ENCODE measurements at places on chromosomes 2 and 18. TPM values are rescaled to one million over a fixed set of nuclear protein-coding genes. Genes with fewer than 3 reads are reported as not detected.

The TSPYL6 gene
- total RNA-seq: not detected

The LIMS4 gene
- not detected for total RNA-seq

DNA sequence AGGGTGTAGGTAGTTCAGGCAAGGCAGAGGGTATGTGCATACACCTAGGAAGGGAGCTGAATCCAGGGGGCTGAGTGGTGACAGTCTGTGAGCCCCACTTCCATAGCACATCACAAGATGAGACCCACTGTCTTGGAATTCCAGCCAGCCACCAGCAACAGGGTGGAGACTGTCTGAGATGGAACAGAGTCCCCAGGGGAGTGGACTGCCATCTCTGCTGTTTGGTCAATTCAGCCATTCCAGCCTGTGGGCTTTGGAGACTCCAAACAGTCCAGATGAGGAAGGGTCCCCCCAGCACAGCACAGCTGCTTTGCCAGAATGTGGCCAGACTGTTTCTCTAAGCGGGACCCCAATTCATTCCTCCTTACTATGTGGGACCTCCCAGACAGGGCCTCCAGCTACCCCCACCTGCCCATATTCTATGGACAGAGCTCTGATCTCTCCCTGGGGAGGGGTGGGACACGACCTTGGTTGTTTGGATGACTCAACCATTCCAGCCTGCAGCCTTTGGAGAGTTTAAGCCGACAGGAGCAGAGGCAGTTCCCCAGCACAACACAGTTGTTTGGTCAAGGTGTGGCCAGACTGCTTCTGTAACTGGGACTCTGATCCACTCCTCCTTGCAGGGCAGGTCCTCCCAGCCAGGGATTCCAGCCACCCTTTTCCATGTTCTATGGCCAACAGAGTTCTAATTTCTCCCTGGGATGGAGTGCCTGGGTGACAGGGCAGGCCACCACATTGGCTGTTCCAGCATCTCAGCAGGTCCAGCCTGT is 178.0 kb downstream of the RND3 start:
- no peak for DNase-seq

The AQP12B gene
- 392 TPM for total RNA-seq

DNA sequence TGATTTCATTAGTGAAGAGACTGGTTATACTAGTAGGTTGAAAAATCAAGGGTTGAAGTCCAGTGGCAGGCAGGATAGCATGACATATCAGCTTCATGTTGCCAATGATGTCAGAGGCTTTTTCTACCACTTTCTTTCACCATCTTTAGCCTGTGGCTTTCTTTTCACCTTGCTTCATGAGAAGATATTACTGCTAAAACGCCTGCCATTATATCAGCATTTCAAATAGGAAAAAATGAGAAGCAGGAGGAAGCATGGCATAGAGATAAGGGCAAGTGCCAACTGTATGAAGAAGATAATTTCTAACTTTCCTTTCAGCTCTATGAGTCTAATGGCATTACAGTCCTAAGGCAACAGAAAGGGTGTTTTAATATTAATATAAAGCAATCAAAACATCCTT is 270.2 kb upstream of the SYT4 start:
- no peak for DNase-seq

GRCh38 chr2:11409572-11409959 is 56.4 kb downstream of the E2F6 start:
- no peak for DNase-seq

DNA sequence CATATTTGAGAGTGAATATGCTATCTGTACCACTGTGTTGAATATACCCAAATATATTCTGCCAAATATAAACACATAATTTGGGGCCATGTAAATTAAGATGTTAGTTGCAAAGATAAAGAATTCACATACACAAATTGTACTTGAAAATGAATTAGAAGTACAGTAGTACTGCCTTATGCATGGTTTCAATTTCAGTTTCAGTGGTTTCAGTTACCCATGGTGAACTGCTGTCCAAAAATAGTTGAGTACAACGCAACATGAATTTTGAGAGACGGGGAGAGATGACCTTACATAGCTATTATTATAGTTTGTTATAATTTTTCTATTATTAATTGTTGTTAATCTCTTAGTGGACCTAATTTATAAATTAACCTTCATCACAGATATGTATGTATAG is 1313.0 kb upstream of the FAM98A start:
- DNase-seq: no peak

The INO80D gene
- 10.6 TPM for total RNA-seq

The CFAP53 gene
- total RNA-seq: 0.78 TPM

- no peak for DNase-seq
Measured at GRCh38 chr2:54107455-54107764, 8.0 kb upstream of the ACYP2 start.

The UGT1A10 gene
- 0.99 TPM for total RNA-seq

The IMP4 gene
- 78.1 TPM for total RNA-seq

The GRHL1 gene
- total RNA-seq: 2.0 TPM

- DNase-seq: no peak
Measured at GRCh38 chr2:111884592-111884964, 585 bp upstream of the ANAPC1 start.

DNA sequence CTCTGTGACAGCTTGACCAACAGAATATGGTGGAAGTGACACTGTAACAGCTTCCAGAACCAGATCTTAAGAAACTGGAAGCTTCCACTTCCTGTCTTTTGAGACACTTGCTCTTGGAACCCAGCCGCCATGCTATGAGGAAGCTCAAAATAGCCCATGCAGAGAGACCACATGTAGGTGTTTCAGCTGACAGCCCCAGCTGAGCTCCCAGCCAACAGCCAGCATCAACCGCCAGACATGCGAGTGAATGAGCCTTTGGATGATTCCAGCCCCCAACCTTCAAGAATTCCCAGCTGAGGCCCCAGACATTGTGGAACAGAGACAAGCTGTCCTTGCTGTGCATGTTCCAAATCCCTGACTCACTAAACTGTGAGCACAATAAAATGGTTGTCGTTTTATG is 27.9 kb downstream of the ACVR1 start:
- no peak for DNase-seq

GRCh38 chr2:230209422-230210051 is 10.2 kb downstream of the SP110 start:
- DNase-seq: no peak

The ATP6V1B1 gene
- 9.9 TPM for total RNA-seq

DNA sequence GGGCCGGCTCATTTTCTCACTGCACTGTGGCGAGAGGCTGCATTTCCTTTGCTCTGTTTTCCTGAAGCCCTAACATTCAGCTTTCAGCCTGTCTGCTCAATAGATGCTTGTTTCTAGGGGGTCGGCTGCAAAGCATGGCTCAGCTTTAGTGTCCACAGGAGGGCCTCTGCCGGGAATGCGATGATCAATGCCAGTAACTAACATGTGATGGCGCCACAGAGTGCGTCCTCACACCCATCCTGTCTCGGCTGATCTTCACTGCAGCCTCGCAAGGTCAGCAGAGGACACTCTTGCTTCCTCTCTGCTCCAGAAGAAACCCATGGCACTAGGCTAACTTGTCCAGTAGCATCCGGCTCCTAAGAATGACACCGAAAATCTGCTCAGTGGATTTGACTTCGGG is 156.4 kb upstream of the PXDN start:
- no peak for DNase-seq

GRCh38 chr18:79283131-79283810 is 112.5 kb upstream of the NFATC1 start:
- no peak for DNase-seq

The RPRM gene
- total RNA-seq: not detected

GRCh38 chr2:64716569-64716968 is 62.9 kb upstream of the SERTAD2 start:
- DNase-seq: no peak

GRCh38 chr2:219142329-219142728 is 18.3 kb downstream of the NHEJ1 start:
- no peak for DNase-seq

- DNase-seq: no peak
Measured at GRCh38 chr2:240731178-240731545, 39.5 kb downstream of the AQP12A start.

GRCh38 chr2:211049321-211050018 is 493.1 kb downstream of the CPS1 start:
- DNase-seq: no peak

The HRH4 gene
- not detected for total RNA-seq

DNA sequence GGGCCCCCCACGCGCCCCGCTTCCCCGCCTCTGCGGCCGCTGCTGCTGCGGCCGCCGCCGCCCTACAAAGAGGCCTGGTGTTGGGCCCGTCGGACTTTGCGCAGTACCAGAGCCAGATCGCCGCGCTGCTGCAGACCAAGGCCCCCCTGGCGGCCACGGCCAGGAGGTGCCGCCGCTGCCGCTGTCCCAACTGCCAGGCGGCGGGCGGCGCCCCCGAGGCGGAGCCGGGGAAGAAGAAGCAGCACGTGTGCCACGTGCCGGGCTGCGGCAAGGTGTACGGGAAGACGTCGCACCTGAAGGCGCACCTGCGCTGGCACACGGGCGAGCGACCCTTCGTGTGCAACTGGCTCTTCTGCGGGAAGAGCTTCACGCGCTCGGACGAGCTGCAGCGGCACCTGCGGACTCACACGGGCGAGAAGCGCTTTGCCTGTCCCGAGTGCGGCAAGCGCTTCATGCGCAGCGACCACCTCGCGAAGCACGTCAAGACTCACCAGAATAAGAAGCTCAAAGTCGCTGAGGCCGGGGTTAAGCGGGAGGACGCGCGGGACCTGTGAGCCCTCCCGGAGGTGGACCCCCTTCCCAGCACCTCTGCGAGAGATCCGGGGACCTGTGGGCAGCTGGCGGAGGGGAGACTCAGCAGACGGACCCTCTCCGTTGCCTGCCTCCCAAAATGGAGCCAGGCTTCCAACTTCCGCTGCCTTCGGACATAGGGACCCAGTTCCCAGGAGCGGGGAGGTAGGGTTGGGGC is 1.9 kb downstream of the SP5 start:
- DNase-seq: peak; percentile 37

The GPR75 gene
- 4.0 TPM for total RNA-seq

The DCDC2C gene
- not detected for total RNA-seq

DNA sequence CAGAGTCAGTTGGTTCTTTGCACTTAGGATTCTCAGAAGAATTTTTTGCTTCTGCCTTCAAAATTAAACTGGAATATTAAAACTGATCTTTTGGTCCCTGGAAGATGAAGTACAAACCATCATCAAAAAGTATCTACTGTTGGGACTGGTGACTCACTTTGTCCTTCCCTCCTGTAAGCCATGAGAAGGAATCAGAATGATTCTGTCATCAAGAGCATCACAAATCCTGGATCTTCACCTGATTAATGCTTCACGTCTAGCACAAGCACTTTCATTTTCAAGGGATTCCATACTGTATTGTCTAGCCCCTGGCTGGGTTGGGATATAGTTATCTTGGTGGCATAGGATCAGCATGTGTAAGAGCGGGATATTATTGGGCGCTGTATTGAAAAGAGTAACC is 69.3 kb upstream of the CYP1B1 start:
- DNase-seq: no peak

DNA sequence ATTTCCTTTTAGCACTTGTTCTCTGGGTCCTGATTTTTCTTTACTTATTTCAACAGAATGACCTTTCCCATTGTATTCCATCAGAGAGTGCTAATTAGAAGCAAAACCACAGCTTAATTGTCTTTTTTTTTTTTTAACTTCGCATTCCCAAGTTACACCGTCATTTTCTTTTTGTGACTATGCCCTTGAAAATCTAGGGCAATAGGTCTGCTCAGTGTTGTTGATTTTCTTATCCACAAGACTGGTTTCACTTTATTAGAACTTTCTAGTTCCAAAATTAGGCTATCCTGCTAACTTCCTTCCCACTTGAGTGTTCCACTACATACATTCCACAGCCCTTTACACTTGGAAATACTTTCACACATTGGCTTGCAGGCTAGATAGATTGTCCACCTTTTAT is 18.7 kb upstream of the ADAM17 start:
- no peak for DNase-seq

The CAPN14 gene
- total RNA-seq: not detected

The GPR155 gene
- 4.6 TPM for total RNA-seq

DNA sequence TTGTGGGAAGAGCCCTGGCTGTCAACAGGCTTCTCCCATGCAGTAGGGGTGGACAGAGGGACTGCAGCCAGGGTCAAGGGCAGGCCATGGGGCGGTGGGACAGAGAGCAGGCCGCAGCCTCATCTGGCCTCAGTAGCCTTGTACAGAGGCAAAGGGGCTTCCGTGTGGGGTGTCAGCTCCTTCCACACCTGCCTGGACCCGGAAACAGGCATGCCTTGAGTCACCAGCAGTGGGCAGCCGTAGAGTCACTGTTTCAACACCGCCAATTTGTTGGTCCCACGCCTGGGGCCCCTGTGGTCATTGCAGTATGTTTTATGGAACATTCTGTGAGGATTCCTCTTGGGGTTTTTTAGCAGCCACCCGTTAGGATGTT is 173.0 kb downstream of the SMAD7 start:
- no peak for DNase-seq

GRCh38 chr2:181805228-181806038 is 86.1 kb upstream of the ITPRID2 start:
- DNase-seq: no peak

DNA sequence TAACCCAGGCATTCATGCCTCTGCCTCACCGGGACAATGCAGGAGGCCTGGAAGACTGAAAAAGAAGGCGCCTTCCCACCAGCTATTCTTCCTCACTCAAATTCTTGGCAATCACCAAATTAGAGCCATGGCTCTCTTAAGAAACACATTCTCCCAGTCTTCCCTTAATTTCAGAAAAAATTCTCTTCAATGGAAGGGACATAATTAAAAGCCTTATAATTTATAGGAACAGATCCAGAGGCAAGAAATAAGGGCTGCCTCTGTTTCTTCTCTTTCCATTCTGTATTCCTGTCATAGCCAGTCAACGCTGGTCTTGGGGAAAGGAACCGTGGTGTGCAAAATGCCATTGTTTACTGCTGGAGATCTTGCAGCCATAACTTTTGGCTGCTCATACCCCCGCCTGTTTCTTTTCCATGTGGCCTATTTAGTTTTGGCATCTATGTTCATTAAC is 32.8 kb downstream of the DTNA start:
- no peak for DNase-seq

The ALPI gene
- not detected for total RNA-seq

DNA sequence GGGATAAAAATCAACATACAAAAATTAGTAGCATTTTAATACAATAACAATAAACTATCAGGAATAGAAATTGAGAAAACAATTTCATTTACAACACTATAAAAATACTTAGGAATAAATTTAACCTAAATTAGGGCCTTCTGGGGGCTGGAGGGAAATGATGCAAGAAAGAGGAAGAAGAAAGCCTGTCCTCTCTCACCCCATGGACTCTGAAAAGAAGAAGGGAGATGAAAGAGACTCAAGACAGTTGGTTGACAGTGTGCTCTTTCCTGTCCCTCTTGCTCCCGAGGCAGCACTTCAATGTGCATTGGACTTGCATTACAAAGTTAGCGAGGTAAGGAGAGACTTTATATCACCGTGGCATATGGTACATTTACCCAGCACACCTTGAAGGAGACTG is 88.5 kb downstream of the VAPA start:
- DNase-seq: no peak

GRCh38 chr2:241741016-241741415 is 6.6 kb downstream of the D2HGDH start:
- no peak for DNase-seq

- DNase-seq: no peak
Measured at GRCh38 chr2:152126664-152127063, 27.8 kb upstream of the CACNB4 start.

The FER1L5 gene
- total RNA-seq: 0.78 TPM

The C18orf54 gene
- 0.33 TPM for total RNA-seq

Measured in body of pancreas (tissue), 4 donors.